ENCODE measurements at places on chromosomes 11 and 22. TPM values are rescaled to one million over a fixed set of nuclear protein-coding genes. Genes with fewer than 3 reads are reported as not detected.
A peak's percentile ranks its signal among the peaks of the same experiment; 100 is the strongest.

GRCh38 chr22:44097263-44098020 is 73.3 kb downstream of the PARVB start:
- DNase-seq, result peak; percentile 23

SLC6A5 gene
- total RNA-seq, result not detected

OR10A2 gene
- total RNA-seq, result not detected

DNA sequence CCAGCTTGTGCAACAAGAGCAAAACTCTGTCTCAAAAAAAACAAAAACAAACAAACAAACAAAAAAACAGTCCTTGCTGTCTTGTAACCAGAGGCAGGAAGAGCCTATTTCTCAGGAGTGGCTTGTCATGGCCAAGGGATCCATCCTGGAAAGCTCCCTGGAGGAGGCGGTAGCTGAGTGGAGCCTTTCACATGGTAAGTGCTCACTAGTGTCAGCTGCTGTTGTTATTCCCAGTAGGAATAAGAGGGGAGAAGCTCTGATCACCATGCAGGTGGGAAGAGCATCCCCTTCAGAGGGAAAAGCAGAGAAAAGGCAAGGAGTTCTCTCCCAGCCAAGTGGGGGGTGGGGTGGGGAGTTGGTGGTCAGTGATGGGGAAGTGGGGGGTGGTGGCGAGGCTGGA is 54.6 kb upstream of the WNT7B start:
- DNase-seq, result no peak

PGA3 gene
- total RNA-seq, result not detected

GRCh38 chr11:118980191-118980881 is 8.8 kb downstream of the FOXR1 start:
- DNase-seq, result peak; percentile 73

- DNase-seq, result no peak
These were observed 40.5 kb downstream of the IGLL5 start for GRCh38 chr22:22927888-22928665.

EIF3D gene
- total RNA-seq, result 66.2 TPM
